Stimulated activated CD8-positive, alpha-beta memory T cell treated with anti-CD3 and anti-CD28 coated beads, Interleukin-4, amount 100 ng/mL, for 1 hour (primary cell): ENCODE measurements at places on chromosomes 4 and X.

GRCh38 chrX:23799469-23800065 is 16.6 kb downstream of the SAT1 start:
- no peak for DNase-seq

DNA sequence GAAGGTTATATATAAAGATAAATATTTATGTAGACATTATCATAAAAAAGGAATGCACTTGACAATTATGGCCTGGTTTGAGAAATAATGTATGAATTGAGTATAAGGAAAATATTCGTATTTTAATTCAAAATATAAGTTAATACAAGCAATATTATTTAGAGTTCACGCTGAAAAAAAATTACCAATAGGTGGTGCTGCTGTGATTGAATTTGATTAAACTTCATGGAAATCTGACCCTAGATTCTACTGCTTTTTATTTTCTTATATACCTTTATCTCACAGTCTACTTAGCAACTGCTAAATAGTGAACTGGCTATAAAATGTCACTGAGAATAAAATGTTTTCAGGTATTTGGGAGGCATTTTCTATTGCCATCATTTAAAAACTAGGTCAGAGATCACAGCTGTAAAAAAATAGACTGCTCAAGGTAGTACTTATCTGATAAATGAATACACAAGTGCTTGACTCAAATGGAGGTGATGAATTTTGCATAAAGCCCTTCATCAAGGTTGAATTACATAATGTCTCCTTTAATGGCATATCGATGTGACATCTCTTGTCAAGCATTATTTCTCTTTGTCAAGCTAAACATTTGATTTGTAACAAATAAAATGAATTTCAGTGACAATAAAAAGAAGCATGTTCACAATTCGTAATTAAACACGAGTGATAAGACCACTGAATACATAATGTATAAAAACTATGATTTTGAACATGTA is 1638.8 kb upstream of the PCDH7 start:
- no peak for DNase-seq

DNA sequence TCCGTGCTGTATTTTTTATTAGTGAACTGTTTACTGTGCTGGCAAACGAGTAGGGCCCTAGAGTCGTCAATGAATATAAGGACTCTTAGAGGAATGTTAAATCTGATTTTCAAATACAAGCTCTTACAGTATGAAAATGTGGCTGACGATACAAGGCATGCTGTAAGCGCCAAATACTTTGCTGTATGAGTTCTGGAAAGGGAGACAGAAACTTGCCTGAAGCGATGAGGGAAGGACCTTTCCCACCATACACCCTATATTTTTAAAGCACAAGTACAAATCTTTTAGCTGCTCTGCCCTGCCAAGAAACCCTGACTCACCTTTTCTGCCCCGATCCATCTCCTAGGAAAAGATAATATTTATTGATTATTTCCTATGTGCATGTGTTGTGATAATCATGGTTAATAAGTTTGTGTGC is 15.7 kb upstream of the RUFY3 start:
- DNase-seq, result no peak

GRCh38 chr4:24594887-24595286 is 10.5 kb upstream of the DHX15 start:
- DNase-seq, result no peak

DNA sequence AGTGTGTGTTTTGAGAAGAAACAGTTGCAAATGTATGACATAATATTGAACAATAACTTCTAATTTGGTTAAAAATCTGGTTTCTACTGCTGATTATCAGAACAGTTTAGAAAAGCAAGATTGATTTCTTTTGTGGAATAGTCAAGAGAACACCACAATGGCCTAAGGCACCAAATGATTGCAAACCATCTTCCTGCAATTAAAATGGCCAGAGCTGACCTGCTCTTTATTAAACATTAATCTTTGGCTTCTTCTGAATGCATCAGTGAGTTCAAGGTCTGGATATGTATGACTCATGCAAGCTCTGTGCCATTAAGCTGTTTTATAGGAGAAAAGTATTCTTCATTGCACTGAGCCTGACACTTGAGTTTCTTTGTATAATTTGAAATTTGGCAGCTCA is 107.8 kb upstream of the PDHA2 start:
- no peak for DNase-seq

- DNase-seq, result no peak
These were observed 62.9 kb downstream of the ELF4 start for GRCh38 chrX:130047416-130047815.

GRCh38 chr4:113350576-113350975 is 301.1 kb downstream of the ANK2 start:
- no peak for DNase-seq

DNA sequence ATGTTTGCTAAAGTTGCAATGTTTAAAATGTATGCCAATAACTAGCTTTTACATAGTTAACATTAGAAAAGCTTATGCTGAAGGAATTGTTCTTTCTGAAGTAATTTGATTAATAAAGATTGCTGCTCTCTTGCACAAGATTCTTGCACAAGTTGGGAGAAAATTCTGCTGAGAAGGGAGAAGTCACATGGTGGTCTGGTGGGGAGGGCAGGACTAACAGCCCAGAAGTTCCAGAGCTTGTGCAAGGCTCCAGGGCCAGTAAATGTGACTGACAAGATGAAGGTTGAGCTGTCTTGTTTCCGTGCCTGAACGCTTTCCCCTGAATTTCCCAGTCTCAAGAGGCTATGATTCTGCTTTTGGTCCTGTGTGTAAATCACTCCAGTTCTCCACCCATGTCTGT is 112.9 kb upstream of the VCX start:
- no peak for DNase-seq

GRCh38 chr4:158810487-158811215 is 41.8 kb downstream of the FNIP2 start:
- no peak for DNase-seq
